ENCODE measurements at places on chromosomes 3 and 15. TPM values are rescaled to one million over a fixed set of nuclear protein-coding genes. Genes with fewer than 3 reads are reported as not detected.
A peak's percentile ranks its signal among the peaks of the same experiment; 100 is the strongest.

- peak; percentile 2 for DNase-seq
These were observed 216.8 kb downstream of the ERC2 start for GRCh38 chr3:56251343-56251945.

DNA sequence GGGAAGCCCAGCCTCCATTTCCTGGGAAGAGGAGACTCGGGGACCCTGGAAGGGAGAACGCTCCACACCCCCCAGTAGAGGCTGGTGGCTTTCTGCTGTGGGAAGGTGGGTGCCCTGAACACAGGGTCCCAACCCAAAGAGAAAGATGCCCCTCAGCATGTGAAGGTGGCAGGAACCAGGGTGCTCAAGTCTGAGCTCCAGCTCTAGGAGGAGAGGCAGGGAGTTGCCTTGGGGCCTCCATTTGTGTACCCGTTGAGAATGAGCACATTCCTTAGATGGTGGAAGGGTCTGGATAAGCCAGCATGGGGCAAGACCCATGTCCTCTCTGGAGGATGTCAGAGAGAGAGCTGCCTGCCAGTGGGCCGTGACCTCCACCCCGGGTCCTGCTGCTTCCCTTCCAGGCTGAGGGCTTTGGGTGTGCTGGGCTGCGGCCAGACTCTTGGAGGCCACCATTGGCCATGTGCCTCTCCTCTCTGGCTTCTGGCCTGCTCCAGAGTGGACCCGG, 212.4 kb downstream of the TBC1D2B start:
- DNase-seq: no peak

- DNase-seq: no peak
These were observed 54.7 kb downstream of the ITPR1 start for GRCh38 chr3:4547799-4548198.

DNA sequence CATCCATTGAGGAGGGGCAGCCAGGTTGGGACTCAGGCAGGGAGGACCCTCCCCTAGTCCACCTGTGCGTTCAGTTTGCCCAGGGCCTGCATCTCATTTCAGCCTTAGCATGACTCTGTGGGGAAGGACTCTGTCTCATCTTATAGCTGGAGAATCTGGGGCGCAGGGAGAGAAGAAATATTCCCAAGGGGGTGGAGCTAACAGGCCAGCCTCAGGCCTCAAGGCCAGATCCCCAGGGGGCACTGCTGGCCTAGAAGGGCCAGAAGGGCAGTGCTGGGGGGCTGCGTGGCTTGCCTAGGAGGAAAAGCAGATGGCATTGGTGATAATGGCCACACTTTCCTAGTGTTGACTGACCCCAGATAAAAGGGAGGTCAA, 10.9 kb downstream of the AMOTL2 start:
- DNase-seq: no peak

MFAP1 gene
- 25.9 TPM for total RNA-seq
